Right ventricle myocardium inferior (tissue), 1 donor: ENCODE measurements at places on chromosomes 12 and 14. TPM values are rescaled to one million over a fixed set of nuclear protein-coding genes. Genes with fewer than 3 reads are reported as not detected.

DNA sequence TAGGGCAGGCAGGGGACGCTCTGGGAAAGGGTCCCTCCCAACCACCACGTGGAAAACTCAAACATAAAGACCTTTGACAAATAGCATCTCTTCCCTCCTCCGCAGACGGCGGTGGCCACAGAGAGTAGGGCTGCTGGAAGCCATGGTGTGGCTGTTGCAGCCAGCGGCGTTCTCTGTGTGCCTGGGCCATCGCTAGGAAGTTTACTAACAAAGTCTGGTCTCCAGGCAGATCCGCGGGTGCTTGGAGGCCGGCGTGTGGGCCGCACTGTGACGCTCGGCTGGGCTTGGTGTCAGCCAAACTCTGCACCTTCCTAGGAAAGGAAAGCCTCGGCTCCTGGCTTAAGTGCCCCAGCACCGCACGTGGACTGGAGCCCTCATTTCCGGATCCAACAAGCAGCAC, 65.6 kb downstream of the CCDC88C start:
- DNase-seq, result peak; percentile 68

- no peak for DNase-seq
Measured at GRCh38 chr12:114403011-114403689, 2.8 kb downstream of the TBX5 start.

- no peak for DNase-seq
Measured at GRCh38 chr12:84727961-84728360, 184.6 kb downstream of the SLC6A15 start.

DNA sequence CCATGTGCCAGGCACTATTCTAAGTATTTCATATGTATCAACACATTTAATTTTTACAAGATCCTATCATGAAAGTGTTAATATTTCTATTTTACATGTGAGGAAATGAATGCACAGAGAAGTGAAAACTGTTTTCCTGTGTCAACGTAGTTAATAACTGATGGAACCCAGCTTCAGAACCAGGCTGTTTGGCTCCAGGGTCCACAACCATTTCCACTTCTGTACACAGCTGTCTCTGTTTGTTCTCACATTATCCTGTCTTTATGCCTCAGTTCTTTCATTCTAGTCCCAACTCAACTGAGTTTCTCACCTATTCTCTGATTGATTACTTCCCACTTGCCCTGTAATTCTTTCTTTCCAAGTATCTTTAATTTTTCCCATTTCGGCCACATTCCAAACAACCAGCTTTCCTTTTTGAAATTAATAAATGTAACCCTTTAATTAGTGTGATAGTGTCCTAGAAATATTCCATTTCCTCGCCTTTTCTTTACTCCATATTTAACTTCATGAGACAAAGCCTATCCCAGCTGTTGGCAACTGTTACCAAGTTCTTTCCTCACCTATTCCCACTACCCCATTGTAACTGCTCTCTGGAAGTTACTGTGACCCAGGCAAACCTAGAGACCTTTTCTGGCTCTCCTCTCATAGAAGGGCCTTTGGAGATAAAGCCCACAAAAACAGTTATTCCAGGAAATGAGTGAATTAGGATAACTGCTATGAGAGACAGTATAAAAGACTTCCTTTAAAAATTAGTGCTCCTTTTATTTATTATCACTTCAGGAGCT, 218.7 kb downstream of the RASSF9 start:
- DNase-seq, result no peak

DNA sequence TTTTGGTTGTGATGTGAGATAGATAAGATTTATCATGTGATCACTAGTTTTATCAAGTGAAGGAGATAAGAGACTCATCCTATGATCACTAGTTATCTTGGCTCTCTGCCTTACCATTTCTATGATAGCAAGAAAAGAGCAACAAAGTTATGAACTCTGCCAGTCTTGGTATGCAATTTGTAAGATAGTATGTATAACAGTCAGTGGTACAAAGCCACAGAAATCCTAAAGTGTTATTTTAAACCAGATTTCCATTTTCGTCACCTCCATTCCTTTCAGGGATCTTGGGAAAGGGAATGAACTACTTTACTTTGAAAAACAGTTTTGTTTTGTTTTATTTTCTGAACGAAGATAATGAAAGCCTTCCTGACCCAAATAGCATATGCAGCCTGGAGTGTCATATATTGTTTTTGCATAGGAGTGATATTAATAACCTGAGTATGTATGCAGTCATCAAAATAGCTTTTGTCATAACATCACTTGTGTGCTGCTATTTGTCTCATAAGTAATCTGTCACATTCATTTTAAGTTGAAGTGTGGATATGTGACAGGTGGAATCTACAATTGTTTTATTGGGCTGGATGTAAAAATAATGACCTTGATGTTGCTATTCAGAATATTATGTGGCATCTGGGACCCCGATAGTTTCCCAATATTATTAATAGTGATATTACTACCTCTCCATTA, 35.0 kb downstream of the FLRT2 start:
- no peak for DNase-seq

- DNase-seq, result no peak
Measured at GRCh38 chr12:19038209-19038608, 91.3 kb upstream of the PLEKHA5 start.

- DNase-seq, result no peak
Measured at GRCh38 chr14:55794655-55795595, 214.9 kb downstream of the KTN1 start.

- DNase-seq, result no peak
Measured at GRCh38 chr12:67545298-67545697, 103.2 kb upstream of the DYRK2 start.

- DNase-seq, result no peak
Measured at GRCh38 chr12:52252728-52253343, 19.8 kb downstream of the KRT7 start.

- no peak for DNase-seq
Measured at GRCh38 chr12:106865683-106866082, 90.0 kb upstream of the TMEM263 start.

DNA sequence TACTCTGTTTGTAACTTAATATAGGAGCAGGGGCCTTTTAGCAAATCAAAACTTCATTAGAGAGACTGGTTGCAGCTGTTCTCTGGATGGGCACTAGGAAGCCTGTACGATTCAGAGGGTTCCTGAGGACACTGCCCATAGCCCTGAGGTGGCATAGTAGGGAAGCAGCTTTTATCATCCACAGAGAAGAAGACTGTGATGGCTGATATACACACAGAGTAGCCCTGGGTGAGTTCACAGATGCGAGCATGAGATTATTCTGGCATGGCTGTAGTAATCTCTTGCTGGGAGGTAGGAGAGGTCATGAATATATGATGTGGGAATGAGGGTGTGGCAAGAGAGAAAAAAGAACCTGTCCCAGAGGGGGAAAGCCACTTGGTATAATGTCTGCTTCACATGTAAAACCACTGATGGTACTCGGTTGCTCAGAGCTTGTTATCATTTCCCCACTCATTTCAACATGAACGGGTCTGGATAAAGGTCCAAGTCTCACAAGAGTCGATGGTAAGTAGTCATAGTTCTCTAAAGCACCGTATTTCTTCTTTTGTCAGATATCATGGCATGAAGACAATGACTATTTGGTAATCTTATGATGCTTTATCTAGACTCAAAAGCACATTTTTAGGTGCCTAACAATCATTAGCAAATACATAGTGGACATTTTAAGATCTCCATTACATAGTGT, 52.0 kb downstream of the PEBP1 start:
- no peak for DNase-seq

DNA sequence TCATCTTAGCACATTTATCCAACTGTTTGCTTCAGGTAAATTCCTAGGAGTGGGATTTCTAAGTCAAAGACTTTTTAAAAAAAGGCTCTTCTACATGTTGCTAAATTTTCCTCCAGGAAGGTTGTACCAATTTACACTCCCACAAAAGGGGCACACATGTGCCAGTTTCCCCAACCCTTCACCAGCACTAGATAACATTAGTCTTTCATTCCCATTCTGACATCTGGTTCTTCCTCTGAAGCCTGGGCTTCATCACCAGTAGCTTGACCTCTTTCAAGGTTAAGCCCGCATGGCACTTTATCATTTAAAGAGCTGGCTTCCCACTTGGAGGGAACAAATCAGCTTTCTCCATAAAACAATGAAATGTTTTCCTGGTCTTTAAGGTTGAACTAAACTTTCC, 168.4 kb downstream of the MYRFL start:
- no peak for DNase-seq

DNA sequence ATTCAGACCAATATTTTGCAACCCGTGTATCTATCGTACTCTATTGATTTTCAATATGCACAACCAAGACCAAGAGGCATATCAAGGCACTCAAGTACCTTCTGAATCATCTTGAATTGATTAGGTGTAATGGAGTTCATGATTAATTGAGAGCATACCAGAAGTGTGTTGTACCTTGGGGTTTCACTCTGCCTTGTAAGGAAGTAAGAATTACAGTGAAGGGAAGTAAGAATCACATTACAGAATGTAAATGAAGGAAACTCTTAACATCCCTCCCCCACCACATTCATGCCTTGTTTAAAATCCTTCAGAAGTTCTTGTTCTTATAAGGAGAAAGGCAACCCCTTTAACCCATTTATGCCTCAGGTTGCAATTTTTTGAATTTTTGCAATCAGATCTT, 5.4 kb upstream of the MGAT4C start:
- DNase-seq, result no peak

DNA sequence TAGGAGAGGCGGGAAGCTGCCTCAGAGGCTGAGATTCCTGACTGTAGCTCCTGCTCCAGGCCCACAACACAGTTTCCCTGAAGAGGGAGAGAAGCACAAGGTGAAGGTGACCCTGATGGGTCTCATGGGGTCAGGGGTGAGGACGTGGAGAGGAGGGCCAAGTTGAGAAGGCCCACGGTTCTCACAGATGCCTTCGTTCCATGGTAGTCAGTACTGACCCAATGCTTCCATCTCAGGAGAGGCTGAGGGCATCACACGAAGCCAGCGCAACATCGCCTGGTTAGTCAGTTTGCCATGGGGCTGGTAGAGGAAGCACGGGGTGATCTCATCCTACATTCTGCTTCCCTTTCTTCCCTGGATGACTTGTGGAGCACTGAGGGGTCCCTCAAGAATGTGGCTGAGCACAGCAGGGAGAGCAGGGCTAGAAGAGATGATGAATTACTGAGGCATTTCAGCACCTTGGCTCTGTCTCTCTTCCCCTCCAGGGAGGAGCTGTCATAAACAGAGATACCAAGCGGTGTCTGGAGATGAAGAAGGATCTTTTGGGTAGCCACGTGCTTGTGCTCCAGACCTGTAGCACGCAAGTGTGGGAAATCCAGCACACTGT, 51.9 kb downstream of the GALNT8 start:
- no peak for DNase-seq

DNA sequence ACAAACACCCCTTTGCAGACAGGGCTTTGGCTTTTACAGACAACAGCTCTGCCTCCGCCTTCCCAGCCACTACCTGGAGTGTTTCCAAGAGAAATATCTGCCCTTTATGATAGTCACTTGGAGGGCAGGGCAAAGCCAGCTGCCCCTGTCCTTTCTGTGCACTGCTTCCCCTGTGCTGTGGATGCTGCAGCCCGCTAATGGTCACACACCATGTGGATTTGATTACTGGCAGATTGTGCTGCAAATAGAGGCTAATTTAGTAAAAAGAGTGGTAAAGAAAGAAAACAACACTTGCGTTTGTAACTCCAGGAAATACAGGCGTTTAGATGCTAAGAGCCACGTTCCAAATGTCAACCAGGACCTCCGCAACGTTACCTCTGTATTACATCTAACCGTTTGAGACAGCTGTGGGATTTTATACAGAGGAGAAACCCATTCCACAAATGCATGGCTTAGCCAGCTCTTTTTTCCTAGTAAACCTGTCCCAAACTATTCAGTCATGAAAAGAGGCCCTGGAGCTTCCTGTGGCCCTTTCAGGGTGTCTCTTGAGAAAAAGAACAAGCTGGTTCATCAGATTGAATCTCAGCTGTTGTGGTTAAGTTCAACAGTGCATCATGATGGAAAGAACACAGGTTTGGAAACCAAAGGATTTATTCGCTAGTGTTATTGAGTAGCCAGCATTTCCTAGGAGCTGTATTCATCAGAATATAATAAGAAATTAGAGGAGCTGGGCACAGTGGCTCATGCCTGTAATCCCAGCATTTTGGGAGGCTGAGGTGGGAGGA, 30.1 kb upstream of the PWP1 start:
- no peak for DNase-seq

DNA sequence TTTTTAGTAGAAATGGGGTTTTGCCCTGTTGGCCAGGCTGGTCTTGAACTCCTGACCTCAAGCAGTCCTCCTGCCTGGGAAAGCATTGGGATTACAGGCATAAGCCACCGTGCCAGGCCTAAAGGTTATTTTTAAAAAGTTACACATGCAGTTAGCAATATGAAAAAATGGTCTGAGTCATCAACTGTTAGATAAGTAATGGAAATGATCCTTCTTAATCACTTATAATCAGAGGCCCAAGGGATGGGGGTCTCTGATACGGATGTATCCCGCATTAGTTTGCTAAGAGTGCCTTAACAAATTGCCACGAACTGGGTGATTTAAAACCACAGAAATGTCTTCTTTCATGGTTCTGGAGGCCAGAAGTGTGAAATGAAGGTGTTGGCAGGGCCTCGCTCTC, 54.1 kb upstream of the FERMT2 start:
- DNase-seq, result no peak

RGS6 gene
- 23.3 TPM for total RNA-seq

ACOT4 gene
- 0.97 TPM for total RNA-seq

TOGARAM1 gene
- 20.5 TPM for total RNA-seq

TSHR gene
- total RNA-seq, result not detected

C12orf54 gene
- not detected for total RNA-seq

TAS2R46 gene
- total RNA-seq, result 0.43 TPM

KRT73 gene
- total RNA-seq, result not detected

DACT1 gene
- total RNA-seq, result 2.8 TPM

GPHN gene
- total RNA-seq, result 23.5 TPM
